Tongue (tissue), 3 donors: ENCODE measurements at places on chromosomes 12 and 14.

DNA sequence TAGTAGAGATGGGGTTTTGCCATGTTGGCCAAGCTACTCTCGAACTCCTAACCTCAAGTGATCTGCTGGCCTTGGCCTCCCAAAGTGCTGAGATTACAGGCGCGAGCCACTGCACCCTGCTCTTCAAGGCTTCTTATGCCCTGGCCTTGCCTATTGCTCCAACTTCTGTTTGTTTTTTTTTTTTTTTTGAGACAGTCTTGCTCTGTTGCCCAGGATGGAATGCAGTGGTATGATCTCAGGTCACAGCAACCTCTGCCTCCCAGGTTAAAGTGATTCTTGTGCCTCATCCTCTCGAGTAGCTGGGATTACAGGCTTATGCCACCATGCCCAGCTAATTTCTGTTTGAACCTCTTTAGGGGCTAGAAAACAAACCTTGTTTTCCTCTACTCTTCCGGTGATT is 6.0 kb upstream of the ABCD4 start:
- DNase-seq, result no peak

- peak; percentile 23 for DNase-seq
Measured at GRCh38 chr12:94187361-94187760, 39.0 kb downstream of the PLXNC1 start.

GRCh38 chr12:15278816-15279658 is 43.3 kb upstream of the PTPRO start:
- peak; percentile 61 for DNase-seq

- peak; percentile 90 for DNase-seq
Measured at GRCh38 chr12:53048780-53049401, 974 bp upstream of the TNS2 start.

DNA sequence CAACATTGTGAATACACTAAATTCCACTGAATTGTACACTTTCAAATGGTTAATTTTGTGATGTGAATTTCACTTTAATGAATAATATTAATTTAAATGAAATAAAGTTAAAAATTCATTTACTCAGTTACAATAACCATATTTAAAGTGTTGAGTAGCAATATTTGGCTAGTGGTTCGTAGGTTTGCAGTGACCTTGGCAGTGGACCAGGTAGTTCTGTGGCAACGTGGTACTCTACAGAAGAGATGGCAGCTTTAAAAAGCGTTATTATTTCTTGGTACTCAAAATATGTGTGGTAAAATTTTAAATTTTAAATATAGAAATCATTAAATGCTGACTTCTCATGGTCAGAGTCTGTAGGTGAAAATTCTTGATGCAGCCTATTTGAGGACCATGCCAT is 51.6 kb downstream of the AEBP2 start:
- DNase-seq, result no peak

DNA sequence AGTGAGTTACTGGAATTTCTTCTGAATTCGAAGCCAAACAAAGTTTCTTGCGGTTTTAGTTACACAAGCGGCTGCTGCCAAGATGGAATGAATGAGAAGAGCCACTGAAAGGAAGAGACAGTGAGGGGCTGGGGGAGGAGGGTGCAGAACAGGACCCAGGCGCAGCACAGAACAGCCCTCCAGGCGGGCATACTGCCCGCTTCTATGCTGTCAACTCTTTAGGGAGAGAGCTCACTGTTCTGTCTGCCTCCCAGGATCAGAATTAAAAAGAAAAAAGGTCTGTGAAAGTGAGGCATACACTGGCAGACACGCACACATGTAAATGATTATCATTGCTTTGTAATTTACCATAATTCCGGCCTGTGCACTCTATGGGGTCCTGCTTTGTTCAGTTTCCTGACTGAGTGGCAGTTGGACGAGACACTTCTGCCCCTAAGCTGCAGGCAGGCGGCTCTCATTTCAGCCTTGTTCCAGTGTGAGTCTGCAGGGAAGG is 231.6 kb downstream of the CACNA1C start:
- DNase-seq, result peak; percentile 87

DNA sequence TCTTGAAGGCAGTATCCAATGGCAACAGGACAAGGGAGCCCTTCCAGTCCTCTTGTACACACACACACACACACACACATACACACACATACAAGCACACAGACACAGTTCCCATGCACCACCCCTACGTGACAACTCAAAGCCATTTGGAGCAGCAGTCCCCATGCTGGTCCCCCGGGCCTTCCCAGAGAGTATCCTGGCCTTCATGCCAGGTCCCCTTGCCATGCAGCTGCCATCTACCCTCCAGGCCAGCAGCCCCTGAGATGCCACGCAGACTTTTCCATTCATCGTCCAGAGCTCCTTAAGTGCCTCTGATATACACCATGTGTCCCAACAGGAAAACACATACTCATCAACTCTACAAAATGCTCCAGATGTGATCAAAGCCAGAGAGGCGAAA is 159.5 kb downstream of the ANO2 start:
- DNase-seq, result no peak

- peak; percentile 93 for DNase-seq
Measured at GRCh38 chr14:77376771-77377501, at the start of the genes SAMD15 and TMED8. Gene SAMD15, plus strand, starts transcription at chr14:77377379. Its CDS starts 40 bp downstream, at chr14:77377419. Gene TMED8, minus strand, starts transcription at chr14:77377094. Its CDS starts 41 bp downstream, at chr14:77377053.

DNA sequence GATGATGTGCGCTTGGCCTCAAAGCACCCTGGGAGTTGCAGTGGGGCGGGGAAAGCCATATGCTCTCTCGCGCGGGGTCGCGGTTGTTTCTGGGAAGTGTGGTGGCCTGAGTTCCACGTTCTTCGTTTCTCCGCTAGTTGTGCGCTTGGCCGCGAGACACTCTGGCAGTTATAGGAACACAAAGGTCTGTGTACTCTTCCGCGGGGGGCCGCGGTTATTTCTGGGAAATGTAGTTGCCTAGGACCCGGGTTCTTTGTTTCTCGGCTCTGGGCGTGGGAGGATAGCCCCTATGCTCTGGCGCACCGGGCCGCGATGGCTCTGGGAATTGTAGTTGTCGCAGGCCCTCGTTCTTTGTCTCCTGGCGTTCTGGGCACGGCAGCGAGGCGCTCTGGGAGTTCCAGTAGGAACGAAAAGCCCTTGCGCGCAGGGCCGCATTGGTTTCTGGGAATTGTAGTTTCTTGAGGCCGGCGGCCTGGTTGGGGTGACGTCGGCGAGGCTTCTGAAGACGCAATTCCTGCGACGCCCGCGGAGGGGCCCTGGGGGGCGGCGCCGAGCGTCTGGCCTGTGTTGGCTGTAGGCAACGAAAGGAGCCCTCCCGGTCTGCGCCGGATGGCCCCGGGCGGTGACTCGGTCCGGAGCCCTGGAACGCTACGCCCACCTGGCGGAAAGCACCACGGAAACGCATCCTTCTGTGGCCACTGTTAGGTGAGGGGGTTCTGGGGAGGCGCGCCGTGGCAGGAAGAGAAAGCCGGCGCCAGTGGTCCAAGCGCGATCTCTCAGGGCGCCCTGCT is at the start of gene ZNF140:
ZNF140 (plus strand) TSS at position 556 of the 791 bp plus-strand sequence. CDS start 398 bp downstream, outside the sequence.
- peak; percentile 99 for DNase-seq

DNA sequence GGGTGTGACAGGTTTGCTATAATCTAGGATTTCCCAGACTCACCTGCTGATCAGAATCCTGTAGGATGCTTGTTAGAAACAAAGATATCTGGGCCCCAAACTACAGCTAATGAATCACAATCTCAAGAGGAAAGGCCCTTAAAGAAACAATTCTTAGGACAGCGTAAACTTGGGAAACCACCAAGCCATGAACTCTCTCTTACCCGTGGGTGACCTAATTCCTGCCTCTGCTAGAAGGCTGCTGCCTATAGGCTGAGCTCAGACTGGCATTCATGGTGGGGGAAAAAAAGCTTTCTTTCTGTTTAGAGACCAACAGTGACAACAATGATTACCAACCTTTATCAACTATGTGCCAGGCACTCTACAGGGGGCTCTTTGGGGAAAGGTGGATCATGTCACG is 213.9 kb upstream of the FKBP4 start:
- DNase-seq, result no peak

DNA sequence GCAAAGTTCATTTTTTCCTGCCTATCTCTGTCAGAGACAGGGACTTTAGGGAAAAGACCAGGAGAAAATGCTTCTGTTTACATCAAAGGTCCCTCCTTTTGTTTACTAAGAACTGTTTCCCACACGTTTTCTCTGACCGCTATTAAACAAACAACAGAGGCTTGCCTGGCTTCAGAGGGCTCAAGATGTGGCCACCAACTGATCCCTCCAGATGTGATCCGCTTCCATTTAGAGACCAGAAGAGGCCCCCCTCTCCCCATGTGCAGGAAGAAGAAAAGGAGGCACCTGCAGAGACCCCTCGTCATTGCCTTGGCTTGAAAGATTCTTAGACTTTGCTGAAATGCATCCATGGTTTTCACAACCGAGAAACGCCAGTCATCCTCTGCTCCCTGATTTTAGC is 217.9 kb upstream of the PWP1 start:
- DNase-seq, result peak; percentile 29

- DNase-seq, result no peak
Measured at GRCh38 chr12:110339184-110339952, 58.3 kb downstream of the ATP2A2 start.

DNA sequence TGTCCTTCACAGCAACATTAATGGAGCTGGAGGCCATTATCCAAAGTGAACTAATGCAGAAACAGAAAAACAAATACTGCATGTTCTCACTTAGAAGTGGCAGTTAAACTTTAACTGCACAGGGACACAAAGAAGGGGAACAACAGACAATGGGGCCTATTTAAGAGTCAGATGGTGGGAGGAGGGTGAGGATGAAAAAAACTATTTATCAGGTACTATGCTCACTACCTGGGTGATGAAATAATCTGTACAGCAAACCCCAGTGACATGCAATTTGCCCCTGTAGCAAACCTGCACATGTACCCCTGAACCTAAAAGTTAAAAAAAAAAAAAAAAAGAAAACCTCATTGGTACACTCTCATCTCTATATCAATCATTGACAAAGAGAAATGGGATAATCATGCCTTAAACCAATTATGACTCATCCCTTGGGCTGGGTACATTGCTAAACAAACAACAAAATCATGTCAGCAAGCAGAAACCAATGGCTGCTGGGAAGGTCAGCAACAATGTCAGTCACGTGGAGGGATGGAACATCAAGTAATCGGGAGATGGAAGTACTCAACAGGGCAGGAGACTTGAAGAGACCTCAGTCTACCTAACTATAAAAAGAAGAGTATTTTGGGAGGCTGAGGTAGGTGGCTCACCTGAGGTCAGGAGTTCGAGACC is 479.2 kb downstream of the RMST start:
- no peak for DNase-seq

DNA sequence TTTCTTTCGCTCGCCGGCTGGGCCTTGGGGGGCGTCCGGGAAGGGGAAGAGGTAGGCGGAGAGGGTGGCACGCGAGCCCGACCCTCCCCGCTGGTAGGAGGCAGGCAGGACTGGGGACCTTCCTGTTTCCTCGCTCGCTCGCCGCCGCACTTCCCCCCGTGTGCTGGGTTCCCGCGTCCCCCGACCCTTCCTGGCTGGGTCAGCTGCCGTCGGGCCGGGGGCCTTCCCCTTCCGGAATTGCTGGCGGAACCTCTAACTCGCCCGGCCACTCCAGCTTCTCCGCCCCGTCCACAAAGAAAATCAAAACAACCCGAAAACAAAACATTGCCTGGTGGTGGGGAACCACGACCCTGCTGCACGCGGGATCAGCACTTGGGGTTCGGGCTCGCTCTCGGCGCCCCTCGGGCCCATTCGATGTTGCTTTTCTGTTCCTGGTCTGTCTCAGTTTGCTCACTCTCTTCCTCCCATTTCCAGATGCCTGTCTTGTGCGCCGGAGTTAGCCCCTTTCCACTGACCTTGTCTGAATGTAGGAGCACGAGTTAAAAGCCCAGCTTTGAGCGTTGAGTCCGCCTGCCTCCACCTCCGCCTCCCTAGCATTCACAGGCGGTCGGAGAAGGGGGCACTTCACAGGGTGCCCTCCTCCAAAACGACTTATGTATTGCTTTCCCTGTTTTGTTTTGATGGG is 581 bp downstream of the PAPOLA start:
- peak; percentile 74 for DNase-seq

GRCh38 chr14:96811985-96812667 is 14.9 kb downstream of the VRK1 start:
- DNase-seq, result no peak

GRCh38 chr12:90074086-90074485 is 365.4 kb upstream of the ATP2B1 start:
- DNase-seq, result no peak

DNA sequence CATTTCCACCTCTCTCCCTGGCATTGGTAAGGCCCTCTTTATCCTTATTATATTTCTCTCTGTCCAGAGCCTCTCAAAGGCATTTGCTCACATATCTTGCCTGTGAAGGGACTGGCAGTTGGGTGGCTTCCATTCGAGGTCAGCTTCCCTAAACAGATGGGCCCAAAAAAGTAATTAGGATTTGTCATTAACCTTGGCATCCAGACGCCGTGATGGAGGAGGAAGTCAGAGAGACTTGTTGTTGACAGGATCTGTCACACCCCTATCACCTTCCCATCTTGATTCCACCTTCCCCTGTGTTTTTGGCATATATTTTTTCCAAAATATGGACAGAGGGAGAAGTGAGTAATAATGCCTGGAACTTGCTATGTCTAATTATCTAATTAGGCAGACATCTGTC is 54.0 kb upstream of the OAS1 start:
- no peak for DNase-seq

DNA sequence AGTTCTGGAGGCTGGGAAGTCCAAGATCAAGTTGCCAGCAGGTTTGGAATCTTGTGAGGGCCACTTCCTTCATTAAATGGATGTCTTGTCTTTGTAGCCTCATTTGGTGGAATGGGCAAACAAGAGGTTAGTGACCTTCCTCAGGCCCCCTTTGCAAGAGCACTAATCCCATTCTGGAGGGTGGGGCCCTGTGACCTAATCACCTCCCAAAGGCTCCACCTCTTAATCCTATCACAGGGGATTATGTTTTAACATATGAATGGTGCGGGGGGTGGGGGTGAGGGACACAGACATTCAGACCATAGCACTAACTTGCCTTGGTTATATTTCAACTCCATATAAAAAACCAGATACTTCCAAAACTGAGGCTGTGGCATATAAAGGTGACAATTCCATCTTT is 59.9 kb upstream of the PPP4R3A start:
- no peak for DNase-seq

- no peak for DNase-seq
Measured at GRCh38 chr12:96236221-96236822, 42.1 kb downstream of the ELK3 start.

GRCh38 chr12:113057565-113058485 is 1.3 kb downstream of the DTX1 start:
- no peak for DNase-seq
